NCI-H1436 (cell line): ENCODE measurements at places on chromosomes 1 and 21.

GRCh38 chr1:231931146-231931545 is 304.6 kb downstream of the DISC1 start:
- DNase-seq: no peak

DNA sequence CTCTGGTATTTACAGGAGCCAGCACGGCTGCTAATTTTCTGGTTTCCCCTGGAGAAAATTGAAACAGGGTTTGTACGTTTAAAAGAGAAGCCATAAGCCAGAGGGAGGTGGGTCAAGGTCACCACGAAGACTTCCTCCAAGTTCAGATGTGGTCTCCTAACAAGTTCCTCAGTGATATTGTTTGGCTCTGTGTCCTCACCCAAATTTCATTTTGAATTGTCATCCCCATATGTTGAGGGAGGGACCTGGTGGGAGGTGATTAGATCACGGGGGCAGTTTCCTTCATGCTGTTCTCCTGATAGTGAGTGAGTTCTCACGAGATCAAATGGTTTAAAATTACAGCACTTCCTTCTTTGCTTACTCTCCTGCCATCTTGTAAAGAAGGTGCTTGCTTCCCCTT is 295.4 kb upstream of the DAB1 start:
- DNase-seq: no peak

GRCh38 chr1:192453360-192453992 is 122.1 kb upstream of the RGS1 start:
- no peak for DNase-seq

DNA sequence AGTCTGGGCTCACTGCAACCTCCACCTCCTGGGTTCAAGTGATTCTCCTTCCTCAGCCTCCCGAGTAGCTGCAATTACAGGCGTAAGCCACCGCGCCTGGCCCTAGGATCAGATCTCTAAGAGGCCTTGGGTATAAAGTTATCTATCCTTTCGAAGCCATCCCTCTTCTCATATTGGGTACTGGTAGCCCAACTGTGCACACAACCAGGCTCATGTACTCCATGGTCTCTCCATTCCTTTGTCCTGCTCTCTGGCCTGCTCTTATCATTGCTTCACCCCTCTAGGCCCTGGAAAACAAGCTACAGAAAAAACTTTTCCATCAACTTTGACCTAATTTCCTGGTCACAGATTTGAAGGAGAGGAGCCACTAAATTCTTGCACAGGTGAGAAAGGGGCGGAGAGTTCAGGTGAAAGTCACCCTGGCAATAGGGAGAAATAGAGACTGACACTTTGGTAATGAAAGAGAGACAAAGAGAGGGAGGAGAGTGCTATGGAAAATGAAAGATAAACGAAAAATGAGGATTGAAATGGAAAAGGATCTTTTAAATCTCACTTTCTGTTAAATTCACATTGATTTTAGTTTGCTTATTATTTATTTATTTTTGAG is 6.0 kb downstream of the TXNIP start:
- no peak for DNase-seq

DNA sequence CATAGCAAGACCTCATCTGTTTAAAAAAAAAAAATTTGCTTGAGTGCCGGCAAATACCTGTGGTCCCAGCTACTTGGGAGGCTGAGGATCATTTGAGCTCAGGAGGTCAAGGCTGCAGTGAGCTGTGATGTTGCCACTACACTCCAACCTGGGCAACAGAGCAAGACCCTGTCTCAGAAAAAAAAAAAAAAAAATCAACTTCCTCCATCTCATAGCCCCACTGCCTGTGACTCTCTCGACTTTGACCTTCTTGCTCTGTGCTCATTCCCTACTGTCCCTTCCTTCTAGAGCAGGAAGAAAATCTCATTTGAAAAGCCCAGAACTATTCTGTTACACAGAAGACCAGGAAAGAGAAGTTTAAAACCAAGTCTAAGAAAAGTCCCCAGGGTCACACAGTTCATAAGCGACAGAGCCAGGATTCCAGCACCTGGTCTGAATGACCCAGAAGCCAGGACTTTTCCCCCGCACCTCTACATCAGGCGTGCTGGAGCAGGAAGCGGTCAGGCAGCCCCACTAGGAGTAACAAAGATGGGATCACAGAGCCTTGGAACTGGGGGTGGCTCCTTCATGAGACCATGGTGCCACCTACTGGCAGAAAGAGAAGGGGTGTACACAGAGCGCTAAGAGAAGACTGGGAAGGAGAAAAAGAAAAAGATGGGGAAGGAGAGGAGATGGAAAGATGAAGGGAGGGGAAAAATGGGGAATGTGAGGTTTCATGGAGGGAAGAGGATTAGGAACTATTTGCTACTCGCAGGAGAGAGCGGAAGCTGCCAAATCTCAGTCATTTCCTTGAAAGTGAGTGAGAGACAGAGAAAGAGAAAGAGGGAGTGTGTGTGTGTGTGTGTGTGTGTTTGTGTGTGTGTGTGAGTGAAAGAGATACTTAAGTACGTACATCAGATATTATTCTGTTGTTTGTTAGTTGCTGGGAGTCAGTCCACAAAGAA is 3.1 kb upstream of the P3R3URF start:
- peak; percentile 83 for DNase-seq

DNA sequence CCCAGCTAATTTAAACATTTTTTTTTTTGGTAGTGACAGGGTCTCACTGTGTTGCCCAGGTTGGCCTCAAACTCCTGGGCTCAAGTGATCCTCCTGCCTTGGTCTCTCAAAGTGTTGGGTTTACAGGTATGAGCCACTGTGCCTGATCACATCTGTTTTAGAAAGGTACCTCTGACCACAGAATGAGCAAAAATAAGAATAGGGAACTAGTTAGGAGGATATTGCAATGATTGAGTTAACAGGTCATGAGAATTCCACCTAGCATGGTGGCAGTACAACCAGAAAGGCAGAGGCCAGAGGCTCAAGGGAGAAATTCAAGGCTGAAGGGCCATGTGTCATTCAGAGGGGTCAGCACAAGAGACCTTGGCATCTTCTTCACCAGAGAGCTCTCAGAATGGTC is 49.6 kb downstream of the ELAPOR1 start:
- no peak for DNase-seq

- no peak for DNase-seq
Measured at GRCh38 chr1:208534599-208534897, 290.4 kb upstream of the PLXNA2 start.
